ENCODE measurements at places on chromosomes 13 and 19.

DNA sequence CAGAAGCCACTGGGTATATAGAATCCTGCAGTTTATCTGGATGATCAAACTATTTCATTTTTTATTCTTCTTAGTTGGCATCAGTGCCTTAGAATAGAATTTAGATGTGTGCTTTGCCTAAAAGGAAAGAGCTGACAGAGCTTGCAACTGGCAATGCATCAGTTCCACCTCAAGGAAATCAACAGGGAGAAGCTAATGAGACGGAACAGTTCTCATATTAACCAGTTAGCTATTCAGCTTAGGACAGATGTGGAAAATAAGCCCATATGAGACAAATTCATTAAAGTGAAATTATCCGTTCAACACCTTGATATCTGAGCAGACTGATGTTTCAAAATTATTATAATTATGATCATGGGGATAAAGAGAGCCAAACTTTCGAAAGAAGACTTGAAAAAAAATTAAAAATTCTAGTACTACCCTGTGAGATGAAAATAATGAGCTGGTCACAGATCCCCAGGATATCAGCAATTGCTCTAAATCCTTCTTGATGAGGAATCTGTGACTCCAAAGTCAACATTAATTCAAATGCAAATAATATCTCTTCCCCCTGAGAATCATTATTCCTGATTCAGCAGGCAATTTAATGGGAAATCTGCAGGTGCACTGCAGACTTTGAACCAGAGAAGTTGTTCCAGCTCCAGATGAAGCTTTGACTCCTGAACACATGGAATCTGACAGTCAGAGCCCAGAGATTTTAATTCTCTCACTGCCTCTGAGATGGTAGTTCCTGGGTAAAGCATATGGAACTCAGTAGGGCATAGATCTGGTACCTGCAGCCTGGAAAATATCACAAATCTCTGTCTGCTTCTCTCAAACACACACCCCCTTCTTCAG lies 486.8 kb downstream of the FOXO1 start:
- DNase-seq: no peak

DNA sequence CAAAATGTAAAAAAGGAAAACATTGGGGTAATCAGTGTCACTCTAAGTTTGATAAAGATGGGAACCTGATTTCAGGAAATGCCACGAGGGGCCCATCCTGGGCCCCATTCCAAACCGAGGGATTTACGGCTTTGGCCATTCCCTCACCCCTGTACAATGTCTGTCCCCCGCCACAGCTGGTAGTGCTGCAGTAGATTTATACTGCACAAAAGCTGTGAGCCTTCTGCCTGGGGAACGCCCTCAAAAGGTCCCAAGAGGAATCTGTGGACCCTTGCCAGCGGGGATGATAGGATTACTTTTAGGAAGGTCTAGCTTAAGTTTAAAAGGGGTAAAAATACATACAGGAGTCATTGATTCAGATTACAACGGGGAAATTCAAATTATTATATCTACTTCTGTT lies 173.4 kb upstream of the SGCG start:
- DNase-seq: no peak

- no peak for DNase-seq
These were observed 29.0 kb upstream of the ZNF709 start for GRCh38 chr19:12513531-12514061.

GRCh38 chr19:11574689-11575088 lies 2.8 kb downstream of the ACP5 start:
- DNase-seq: no peak

- DNase-seq: no peak
These were observed 53.5 kb upstream of the TSHZ3 start for GRCh38 chr19:31402529-31403316.
